ENCODE measurements at places on chromosomes 2 and 18. TPM values are rescaled to one million over a fixed set of nuclear protein-coding genes. Genes with fewer than 3 reads are reported as not detected.

Gene GNLY
- total RNA-seq: 0.46 TPM

Gene LYPD6
- total RNA-seq: 1.2 TPM

Gene PIEZO2
- total RNA-seq: 3.5 TPM

Gene GCKR
- 13.9 TPM for total RNA-seq

Gene ALK
- total RNA-seq: 0.35 TPM

Gene FOXI3
- not detected for total RNA-seq

Gene SERPINB5
- total RNA-seq: not detected

Gene MAB21L4
- 0.46 TPM for total RNA-seq

Gene DSC3
- total RNA-seq: 0.83 TPM

Gene PCARE
- 0.23 TPM for total RNA-seq

DNA sequence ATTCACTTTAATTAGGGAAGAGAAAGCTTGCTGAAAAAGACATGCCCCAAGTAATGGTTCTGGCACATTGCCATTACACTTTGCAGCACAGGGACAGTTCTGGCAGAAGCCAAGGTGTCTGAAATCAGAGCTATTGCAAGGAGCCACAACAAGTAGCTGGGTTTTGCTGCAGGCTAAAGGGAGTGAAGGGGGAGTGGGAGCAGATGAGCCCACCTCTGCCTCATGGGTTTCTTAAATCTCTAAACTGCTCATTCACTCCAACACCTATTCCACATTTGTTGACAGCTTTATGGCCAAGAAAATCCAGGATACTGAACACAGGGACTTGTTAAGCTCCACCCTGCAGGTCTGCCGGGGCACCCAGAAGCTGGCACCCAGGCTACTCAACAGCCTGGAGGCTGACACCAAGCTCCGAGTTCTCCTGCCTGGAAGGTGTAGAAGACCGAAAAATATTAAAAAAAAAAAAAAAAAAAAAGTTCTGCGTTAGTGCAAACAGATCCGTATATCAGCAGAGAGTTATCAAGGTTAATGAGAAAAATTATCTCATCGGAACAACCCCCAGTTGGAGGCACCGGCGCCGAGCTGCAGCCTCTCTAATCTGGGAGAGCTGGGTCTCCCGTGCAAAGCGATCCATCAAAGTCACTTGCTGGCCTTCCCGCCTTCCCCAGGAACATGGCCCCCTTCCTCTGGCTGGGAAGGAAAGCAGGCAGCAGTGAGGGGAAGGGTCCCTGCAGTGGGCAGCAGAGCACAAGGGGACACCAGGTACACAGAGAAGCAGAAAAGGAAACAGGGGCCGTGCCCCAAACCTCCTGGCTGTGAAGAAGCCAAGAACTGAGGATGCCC, 123.7 kb downstream of the HNMT start:
- DNase-seq: no peak

DNA sequence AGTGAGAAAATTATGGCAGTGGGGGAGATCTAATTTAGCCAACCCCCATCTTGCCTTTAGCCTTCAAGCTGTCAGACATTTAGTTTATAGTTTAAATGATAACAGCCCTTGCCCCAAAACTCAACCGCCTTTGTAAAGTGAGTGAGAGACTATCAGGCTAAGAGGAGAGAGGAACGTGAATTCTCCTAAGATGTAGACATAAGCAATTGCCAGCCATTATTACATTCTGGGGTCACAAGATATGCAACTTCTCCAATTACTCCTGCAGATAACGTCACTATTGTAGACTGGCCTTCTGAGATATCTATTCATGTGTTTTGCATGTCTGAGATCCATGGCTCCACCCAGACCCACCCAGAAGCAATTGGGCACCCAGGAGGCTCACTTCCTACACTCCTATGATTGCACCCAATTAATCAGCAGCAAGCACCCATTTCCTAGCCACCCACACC, 307.3 kb downstream of the NBAS start:
- no peak for DNase-seq

- no peak for DNase-seq
Measured at GRCh38 chr2:229350117-229350805, 79.2 kb upstream of the PID1 start.

GRCh38 chr2:7458066-7458465, 540.9 kb downstream of the RNF144A start:
- no peak for DNase-seq

DNA sequence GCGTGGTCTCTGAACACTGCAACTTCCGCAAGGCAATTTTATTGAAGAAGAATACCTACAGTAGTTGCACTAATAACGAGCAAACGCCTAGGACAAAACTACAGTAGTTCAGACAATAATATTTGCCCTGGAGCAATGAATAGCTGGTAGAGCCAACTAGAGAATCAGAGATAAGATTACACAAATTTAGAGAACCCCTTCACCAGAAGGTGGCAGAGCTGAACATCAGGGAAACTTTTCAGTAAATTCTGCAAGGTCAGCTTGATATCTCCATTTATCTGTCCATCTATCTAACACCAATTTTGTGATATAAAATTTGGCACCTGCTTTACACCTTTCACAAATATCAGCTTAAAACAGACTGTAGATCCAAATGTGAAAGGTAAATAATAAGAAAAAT, 43.8 kb downstream of the CDH19 start:
- no peak for DNase-seq

GRCh38 chr2:240806006-240806405, 14.0 kb downstream of the KIF1A start:
- DNase-seq: no peak

DNA sequence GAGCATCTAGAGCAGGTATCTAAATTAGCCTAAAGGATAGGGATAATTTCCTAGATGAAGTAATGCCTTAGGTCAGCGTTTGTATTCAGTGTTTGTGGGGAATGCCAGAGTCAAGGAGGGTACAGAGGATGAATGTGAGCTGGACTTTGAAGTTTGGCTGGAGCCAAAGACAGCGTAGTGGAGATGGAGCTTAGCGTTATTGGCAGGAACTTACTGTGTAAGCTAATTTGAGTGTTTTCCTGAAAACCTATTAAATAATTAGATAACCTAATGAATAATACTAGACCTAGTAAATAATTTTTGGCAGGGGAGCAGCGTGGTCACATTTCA, 4.2 kb downstream of the RNF138 start:
- no peak for DNase-seq

DNA sequence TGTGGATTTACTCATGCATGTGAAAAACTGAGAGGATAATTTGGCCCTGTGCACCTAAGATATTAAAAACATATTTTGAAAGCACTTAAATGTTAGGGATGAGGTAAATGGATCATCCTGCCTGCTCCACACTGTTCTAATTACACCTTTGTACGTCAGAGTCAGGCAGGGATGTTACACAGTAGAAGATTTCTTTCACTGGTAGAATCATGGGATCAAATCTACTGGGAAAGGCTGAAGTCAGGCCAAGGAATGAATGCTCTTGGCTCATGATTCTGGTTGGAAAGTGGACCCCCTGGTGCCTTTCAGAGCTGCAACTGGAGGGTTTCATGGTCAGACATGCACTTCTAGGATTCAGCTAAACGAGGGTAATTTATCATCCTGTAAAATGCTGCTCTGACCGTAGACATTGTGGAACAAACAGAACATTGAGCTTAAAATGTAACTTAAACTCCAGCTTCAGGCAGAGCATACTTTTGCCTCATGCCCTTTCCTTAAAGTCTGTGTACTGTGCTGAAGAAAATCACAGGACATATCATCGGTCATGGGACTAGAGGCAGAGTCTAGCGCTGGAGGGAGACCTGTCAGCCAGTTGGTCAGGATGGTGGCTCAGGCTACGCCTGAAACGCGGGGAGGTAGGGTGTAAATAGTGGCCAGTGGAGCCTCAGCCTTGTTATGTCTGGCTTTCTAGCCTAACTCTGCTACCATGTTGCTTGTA, 4.9 kb downstream of the KCNE4 start:
- DNase-seq: no peak

DNA sequence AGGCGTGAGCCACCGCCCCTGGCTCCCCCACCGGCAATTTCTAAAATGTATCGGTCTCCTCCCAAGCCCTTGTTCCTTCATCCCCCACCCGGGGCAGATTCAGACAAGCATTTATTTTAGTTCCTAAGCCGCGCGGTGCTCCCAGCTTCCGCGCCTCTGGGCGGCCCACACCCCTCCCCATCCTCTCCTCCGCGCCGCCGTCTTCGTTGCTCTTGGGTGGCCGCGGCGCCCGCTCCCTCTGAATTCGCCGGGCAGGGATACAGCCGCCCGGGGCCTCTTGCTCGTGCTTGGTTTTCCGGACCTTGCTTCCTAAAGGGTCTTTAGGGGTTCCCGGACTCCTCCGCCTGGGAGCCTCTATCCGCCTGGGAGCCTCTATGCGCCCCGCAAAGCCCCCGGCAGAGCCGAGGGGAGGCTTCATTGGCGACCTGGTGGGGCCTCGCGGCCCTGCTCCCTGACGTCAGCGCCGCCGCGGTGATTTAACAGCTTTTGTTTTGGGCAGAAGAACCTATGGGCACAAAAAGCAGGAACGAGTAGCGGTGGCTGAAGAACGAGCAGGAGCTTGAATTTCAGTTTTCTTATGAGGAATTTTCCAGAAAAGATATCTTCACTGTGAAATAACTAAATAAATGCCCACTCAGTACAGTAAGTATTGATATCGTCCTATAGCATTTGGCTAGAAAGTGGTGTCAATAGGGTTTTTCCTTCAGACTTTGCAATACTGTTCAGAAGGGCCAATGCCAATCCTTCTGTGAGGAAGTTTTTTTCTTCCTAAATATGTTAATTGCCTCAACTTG, 37.3 kb downstream of the PRKRA start:
- peak; percentile 61 for DNase-seq

GRCh38 chr2:72993933-72994280, 76.6 kb downstream of the EMX1 start:
- no peak for DNase-seq

GRCh38 chr2:112662704-112663103, 17.0 kb downstream of the SLC20A1 start:
- no peak for DNase-seq

- no peak for DNase-seq
Measured at GRCh38 chr2:39516347-39517101, 79.4 kb upstream of the MAP4K3 start.

DNA sequence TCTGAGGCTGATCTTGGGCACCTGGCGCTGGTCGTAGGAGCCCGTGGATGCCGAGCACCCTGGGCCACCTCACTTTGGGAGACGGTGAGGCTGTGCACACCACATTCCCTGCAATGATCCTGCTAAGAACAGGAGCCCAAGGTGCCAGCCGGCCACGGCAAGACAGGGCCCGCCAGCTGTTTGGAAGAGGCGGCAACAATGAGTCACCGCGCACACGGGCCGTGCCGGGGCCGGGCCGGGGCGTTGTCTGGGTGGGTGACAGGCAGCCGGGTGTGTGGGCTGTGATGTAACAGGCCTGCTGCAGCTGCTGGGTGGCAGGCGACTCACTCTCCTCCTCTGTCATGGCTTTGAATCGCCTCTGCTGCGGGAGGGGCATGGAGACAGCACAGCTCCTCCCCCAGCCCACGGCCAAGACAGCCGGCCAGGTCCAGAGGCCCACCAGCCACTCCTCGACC, 49.7 kb upstream of the ODC1 start:
- no peak for DNase-seq

- DNase-seq: no peak
Measured at GRCh38 chr2:5725794-5726463, 33.7 kb downstream of the SOX11 start.
